ENCODE measurements at places on chromosomes 5 and 9.
A peak's percentile ranks its signal among the peaks of the same experiment; 100 is the strongest.

GRCh38 chr9:96033896-96034295 is 158.4 kb downstream of the ERCC6L2 start:
- H3K27me3 ChIP-seq = peaks cover 53% of the 10 kb centered on the region
- H3K4me3 ChIP-seq = no peak overlapping the region
- no peak overlapping the region for H3K27ac ChIP-seq
- peaks cover 2% of the 10 kb centered on the region for H3K36me3 ChIP-seq
- H3K4me1 ChIP-seq = no peaks in the 10 kb centered on the region

- H3K36me3 ChIP-seq = peaks cover 13% of the 10 kb centered on the region
- DNase-seq = peak; percentile 11
- peak overlapping the region; percentile 92 for H3K4me3 ChIP-seq
- H3K27ac ChIP-seq = peak overlapping the region; percentile 89
- H3K4me1 ChIP-seq = peaks cover 45% of the 10 kb centered on the region
Observed at GRCh38 chr9:19127871-19128500, 694 bp upstream of the PLIN2 start.

DNA sequence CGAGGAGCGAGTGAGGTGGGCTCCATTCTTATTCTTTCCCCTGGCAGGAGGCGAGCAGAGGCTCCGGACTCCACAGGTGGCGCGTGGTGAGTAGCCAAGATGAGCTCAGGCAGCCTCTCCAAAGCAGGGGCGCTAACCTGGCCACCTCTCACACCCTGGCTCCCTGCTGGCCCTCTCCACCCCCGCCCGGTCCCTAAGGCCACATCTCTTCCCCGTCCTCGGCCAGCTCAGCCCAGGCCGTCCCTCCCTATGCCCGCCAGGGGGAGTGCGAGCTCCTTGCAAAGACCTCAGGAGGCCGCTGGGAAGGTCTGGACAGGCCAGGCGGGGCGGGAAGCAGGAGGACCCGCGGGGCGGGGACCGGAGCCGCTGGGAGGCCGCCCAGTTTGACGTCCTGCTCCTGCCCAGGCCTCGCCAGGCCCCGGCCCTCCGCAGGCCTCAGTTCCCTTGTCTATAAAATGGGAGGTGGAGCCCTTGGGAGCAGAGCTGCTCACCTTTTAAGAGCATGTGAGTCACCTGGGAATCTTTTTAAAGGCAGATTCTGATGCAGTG is 46.3 kb upstream of the GGTA1 start:
- H3K4me1 ChIP-seq = peaks cover under 1% of the 10 kb centered on the region
- H3K27me3 ChIP-seq = peaks cover 14% of the 10 kb centered on the region
- peak overlapping the region; percentile 38 for H3K4me3 ChIP-seq
- DNase-seq = peak; percentile 97

GRCh38 chr5:26833596-26833995 is 204.8 kb downstream of the CDH9 start:
- H3K27me3 ChIP-seq = no peaks in the 10 kb centered on the region
- H3K4me3 ChIP-seq = no peak overlapping the region
- no peak for DNase-seq
- no peak overlapping the region for H3K27ac ChIP-seq

- no peak for DNase-seq
- H3K4me3 ChIP-seq = peak overlapping the region; percentile 60
- peaks cover 3% of the 10 kb centered on the region for H3K4me1 ChIP-seq
Observed at GRCh38 chr5:176630681-176631222, 277 bp downstream of the EIF4E1B start.

DNA sequence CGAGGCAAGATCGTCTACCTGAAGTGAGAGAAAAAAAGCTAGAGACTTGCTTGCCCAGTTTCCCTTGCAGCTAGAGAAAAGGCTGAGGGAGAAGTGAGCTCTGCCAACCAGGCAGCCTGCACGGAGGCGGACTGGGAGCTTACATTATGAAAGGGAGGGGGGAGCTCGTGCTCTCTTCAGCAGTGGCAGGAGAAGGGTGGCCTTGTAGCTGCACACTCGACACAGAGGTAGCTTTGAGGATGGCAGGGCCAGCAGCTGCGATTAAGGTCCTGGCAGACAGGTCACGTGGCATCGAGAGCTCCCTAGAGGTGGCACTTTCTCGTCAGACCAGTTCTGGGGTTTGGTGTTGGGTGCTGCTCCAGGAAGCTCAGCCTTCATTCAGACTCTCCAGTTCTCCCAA is 26.7 kb downstream of the APBA1 start:
- H3K4me3 ChIP-seq = no peak overlapping the region
- DNase-seq = no peak
- no peaks in the 10 kb centered on the region for H3K4me1 ChIP-seq
- H3K27ac ChIP-seq = no peak overlapping the region
- no peaks in the 10 kb centered on the region for H3K27me3 ChIP-seq
- H3K36me3 ChIP-seq = no peaks in the 10 kb centered on the region

- no peak overlapping the region for H3K27ac ChIP-seq
- H3K4me3 ChIP-seq = no peak overlapping the region
- no peak for DNase-seq
- H3K4me1 ChIP-seq = peaks cover 22% of the 10 kb centered on the region
- no peaks in the 10 kb centered on the region for H3K36me3 ChIP-seq
- H3K27me3 ChIP-seq = peaks cover 20% of the 10 kb centered on the region
Observed at GRCh38 chr5:151154931-151155774, 2.4 kb downstream of the ANXA6 start.

- no peaks in the 10 kb centered on the region for H3K4me1 ChIP-seq
- no peaks in the 10 kb centered on the region for H3K27me3 ChIP-seq
- H3K36me3 ChIP-seq = peaks cover 2% of the 10 kb centered on the region
- no peak for DNase-seq
- H3K27ac ChIP-seq = no peak overlapping the region
Observed at GRCh38 chr5:116276952-116277351, 192.1 kb downstream of the COMMD10 start.

DNA sequence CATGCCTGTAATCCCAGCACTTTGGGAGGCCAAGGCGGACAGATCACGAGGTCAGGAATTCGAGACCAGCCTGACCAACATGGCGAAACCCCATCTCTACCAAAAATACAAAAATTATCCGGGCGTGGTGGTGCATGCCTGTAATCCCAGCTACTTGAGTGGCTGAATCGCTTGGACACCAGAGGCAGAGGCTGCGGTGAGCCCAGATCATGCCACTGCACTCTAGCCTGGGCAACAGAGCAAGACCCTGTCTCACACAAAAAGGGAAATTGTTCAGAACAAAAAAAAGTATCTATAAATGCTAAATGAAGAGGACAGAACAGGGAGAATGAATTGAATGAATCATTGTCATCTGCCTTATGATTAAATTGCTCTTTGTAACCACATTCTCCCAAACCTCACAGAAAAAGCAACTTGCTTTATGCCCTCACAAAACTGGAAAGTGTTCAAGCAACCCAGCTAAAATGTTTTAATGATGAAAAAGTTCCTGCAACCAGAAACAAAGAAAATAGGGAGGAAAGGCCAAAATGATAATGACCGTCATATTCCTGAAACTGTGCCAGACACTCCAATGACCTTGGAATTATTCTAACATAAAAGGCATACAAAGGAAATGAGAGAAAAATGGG is 83.7 kb downstream of the SERINC5 start:
- H3K27me3 ChIP-seq = no peaks in the 10 kb centered on the region
- peaks cover 17% of the 10 kb centered on the region for H3K4me1 ChIP-seq
- peak overlapping the region; percentile 23 for H3K27ac ChIP-seq
- no peak for DNase-seq
- H3K36me3 ChIP-seq = peaks cover 50% of the 10 kb centered on the region
